Stimulated activated CD4-positive, alpha-beta T cell treated with anti-CD3 and anti-CD28 coated beads, Interleukin-1b, Interleukin-23, amount 100 ng/mL, for 4 hours (primary cell): ENCODE measurements at places on chromosomes 3 and 15.
A peak's percentile ranks its signal among the peaks of the same experiment; 100 is the strongest.

DNA sequence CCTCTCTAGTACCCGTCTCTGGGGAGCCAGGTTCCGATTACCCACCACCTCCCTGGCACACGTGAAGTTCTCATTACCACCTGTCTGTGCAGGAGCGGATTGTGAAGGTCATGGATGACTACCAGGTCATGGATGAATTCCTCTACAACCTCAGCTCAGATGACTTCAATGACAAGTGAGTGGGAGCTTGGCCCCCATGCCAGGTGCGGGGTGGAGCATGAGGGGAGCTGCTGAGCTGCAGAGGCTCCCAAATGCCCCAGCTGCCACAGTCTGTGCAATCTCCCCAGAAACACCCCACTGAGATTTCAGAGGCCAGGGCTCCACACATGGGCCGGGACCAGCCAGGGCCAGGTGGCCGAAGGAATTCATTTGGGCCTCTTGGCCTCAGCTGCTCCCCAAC, 34.3 kb downstream of the DNAH1 start:
- no peak for DNase-seq

DNA sequence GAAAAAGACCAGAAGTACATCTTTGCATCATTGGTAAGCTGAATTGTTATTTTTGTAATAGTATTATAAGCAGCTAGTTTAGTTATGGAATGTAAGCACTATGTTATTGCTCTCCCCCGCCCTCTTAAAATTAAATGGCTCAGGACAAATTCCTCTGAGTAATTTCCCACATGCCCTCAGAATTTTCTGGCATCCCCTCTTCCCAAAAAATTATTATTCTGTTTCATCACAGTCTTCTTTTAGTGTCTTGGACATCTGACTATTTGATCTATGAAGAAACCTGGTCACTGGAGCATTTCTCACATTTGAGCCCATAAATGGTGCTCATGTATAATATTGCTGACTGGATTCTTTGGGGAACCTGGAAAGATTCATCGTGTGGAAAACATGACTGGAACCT, 68.3 kb downstream of the KLHL25 start:
- DNase-seq = no peak

DNA sequence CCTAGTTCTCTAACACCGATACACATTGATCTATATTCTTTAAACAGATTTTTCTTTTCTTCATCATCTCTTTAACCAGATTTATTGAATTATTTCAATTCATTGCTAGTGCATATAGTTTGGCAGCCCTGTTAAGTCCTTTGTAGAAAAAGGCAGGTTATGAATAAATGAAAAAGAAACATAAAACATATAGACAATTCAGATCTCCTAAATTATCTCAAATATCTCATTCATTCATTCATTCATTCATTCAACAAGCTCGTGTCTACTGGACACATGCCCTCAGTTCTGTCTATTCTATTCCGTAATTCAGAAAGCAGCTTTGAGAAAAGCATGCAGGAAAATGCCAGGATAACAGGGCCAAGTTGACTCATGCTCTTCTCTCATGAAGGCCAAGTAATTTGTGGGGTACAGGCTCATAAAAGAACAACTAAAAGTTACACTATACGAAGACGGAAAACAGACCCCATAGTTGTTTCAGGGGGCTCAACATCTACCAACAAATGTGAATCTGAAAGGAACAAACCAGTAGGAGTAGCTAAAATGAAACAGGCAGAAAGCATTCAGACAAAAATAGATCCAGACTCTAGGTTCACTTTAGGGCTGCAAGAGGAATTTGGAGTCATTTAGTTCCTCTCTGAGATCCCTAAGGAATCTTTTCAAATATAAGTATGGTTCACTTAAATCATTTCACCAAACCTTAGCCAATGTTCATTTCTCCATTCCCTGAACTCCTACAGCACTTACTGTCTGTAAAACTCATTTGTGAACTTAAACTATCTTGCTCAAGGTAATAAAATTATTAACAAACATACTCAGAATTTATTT, 7.5 kb downstream of the ZNF148 start:
- no peak for DNase-seq

DNA sequence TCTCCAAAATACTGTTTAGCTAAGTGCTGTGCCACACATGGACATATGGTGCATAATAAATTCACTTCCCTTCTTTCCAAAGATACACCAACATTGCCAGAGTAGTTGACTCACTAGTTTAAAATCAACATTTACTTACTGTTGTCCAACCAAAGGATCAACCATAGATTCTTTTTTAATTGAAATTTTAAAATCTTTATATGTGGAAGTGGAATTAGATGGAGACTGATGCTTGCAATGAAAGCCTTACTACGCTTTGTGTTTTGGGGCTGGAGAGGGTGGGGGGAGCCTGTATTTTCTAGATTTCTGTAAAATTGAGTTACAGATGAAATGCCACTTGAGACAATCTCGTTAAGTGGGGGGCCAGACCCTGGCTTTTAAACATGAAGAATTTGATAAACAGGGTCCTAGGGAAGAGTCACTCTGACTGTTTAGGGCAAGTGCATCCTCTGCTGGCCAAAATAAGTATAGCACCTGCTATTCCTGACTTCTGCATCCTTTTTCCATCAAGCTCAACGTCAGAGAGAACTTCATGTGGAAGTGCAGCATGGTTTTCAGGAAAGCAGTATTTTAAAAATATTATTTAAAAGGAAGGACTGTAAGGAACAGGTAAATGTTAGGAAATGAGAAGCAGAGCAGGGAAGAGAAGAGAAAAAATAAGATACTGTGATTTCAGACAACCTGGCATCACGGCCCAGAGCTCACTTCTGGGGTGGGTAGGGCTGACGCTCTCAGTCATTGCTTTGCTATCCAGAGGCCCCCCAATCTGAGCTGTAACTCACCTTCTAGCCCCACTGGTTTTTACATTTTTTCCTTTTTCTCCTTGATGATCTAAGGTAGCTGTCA, 76.7 kb downstream of the BOC start:
- peak; percentile 48 for DNase-seq

- no peak for DNase-seq
Measured at GRCh38 chr15:92808598-92809063, 91.5 kb upstream of the CHD2 start.

- no peak for DNase-seq
Measured at GRCh38 chr3:16487511-16488175, 25.9 kb downstream of the RFTN1 start.

DNA sequence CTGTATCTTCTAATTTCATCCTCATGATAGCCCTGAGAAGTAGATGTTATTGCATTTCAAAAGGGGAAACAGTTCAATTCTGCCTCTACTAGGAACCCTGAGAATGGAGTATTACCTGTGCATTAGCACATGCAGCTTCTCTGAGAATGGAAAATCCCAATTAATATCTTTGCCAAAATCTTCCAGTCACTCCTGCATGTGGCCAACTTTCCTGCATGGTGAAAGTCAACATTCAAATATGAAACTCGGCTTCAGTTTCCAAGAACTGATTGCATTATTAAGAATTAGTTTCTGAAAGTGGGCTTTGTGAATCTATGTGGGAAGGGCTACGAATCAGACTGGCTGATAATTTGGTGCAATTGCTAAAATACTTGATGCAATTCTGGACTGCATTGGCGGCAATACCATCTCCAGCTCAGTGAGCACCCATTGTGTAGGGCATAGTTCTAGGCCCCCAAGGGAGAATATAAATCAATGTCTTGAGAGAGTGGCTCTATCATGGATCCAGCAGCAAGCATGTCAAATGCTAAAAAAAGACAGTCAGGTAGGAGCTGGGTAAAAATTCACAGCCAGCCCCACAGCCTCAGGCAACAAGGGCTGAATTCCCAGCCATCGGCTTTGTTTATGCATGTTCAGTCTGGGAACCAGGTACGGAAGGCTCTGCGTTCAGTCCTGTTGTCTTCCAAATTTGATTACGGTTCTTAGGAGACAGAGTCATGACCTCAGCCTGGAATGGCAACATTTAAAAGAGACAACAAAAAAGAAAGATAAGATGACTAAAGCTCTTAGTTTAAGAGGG, 18.8 kb upstream of the BCL6 start:
- DNase-seq = no peak

GRCh38 chr15:72907733-72908132, 124.2 kb upstream of the ADPGK start:
- DNase-seq = no peak

DNA sequence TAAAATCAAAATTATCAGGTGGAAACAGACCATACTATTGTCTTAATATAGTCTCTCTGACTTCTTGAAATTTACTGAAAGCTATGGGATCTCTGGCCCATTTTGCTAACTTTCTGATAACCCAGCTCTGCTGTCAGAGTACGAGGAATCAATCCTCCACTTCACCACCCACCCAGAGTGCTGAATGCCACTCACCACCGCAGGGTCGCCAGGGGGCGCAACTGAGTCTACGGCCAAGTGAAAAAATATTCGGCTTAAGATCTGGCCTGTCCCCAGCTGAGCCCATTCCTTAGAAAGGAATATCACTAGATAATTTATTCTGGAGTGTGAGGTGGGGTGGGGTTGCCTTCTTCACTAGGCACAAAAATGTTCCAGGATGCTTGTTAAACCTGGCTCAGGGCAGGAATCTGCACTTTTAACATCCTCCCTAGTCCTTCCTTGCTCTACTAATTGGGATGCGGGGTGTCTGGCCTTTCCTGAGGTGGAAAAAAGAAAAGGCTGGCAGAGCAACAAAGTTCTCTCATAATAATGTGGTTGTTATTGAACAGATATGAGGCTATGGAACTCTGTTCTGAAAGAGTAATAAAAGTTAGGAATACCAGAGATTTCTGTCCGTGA, 520.6 kb downstream of the MFSD1 start:
- no peak for DNase-seq

DNA sequence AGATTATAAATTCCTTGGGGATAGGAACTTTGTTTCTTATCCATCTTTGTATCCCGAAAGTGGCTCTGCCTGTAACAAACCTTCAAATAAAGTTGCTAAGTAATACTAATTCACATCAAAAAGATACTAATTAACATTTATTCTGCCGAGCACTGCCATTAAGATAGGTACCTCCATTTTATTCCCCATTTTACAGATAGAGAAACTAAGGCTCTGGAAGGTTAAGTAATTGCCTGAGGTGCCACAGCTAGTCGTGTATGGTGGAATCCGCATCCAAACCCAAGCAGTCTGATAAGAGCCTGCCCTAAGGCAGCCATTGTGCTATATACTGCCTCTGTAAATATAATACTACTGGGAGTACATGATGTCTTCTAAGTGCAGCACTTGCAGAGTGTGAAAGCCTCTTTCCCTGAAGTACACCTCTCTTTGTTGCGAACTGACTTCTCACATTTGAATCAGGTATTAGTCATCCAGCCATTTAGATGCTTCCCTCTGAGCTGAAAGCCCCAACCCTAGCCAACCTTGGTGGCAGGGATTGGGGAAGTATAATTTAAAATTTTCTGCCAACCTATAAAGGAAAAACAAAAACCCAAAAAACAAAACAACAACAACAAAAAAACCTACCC, 78.5 kb upstream of the CHD2 start:
- no peak for DNase-seq

GRCh38 chr15:93109336-93110102, 20.5 kb upstream of the RGMA start:
- no peak for DNase-seq

GRCh38 chr15:69450968-69451695, 1.5 kb upstream of the RPLP1 start:
- DNase-seq = no peak

- no peak for DNase-seq
Measured at GRCh38 chr3:52428151-52429005, 16.5 kb downstream of the SEMA3G start.

- DNase-seq = no peak
Measured at GRCh38 chr15:44720460-44721176, 9.3 kb downstream of the B2M start.

DNA sequence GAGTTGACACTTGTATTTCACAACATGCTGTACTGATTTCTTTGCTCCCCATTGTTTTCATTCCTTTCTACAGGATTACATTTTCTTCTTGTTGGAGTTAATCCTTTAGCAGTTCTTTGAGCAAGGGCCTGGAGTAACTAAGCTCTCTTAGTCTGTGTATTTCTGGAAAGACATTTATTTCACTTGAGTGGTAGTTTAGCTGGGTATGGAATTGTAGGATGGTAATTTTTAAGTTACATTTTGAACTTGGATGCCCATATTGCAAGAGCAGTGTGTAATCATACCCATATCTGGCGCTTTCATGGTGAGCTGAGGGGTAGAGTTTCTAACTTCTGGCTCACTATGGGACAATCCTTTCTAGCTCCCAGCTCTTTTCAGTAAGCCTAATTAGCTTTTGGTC, 74.6 kb downstream of the SLC6A11 start:
- DNase-seq = no peak

DNA sequence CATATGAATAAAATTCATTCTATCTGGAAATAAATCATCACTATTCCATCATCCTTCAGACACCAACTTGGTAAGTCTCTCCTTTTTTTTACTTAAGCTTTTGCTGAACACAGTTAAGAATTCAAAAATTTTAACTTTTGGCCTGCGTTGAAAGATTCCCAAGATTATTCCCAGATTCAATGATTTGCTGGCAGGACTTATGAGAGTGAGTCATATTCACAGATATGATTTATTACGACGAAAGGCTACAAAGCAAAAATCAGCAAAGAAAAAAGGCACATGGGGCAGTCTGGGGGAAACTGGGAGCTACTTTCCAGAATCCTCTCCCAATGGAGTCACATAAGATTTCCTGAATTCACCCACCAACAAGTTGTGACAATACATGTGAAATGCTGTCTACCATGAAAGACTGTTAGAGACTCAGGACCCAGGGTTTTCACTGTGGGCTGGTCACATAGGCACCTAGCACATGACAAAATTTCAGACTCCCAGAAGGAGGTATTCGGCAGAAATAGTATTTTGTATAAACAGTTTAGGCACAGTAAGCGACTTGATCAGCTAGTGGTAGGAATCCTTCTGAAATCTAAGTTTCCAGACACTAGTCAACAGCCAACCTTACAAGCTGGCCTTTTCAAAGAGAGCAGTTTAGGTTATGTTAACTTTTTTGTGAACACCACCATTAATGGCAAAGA, 82.1 kb downstream of the DLG1 start:
- DNase-seq = no peak

- no peak for DNase-seq
Measured at GRCh38 chr15:80434926-80435720, 30.9 kb downstream of the ARNT2 start.

DNA sequence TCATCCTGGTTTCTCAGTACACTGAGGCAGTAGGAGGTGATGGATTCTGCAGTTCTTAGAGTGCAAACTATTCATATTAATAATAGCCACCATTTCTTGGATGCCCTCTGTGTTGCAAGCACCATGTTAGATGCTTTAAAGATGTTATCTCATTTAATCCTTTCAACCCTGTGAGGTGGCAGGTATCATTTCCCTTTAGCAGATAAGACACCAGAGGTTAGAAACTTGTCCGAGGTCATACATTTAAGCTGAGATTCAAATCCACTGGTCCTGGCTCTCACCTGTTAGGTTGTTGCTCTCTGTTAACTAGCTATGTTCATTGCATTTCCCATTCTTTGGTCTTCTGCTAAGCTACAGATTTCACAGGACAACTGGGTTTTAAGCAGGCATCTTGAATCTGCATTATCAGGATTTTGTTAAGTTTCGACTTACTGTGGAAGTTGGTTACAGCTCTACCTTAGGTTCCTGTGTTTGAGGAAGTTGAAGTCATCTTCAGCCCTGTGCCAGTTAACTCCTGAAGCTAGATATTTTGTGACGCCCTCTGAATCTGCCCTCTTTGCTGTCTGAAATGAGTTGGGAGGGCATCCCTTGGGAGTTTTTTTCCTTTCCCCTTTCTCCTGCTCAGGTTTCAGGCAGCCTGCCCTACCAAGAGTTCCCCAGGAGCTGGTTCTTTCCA, 6.4 kb downstream of the PDE8A start:
- DNase-seq = no peak

- no peak for DNase-seq
Measured at GRCh38 chr15:32685576-32685975, 32.2 kb upstream of the GREM1 start.

GRCh38 chr3:135503760-135504686, 461.5 kb upstream of the PPP2R3A start:
- DNase-seq = no peak
